ENCODE measurements at places on chromosomes 3 and 15.

- no peak for DNase-seq
Observed at GRCh38 chr3:94794563-94794962, 731.7 kb downstream of the NSUN3 start.

DNA sequence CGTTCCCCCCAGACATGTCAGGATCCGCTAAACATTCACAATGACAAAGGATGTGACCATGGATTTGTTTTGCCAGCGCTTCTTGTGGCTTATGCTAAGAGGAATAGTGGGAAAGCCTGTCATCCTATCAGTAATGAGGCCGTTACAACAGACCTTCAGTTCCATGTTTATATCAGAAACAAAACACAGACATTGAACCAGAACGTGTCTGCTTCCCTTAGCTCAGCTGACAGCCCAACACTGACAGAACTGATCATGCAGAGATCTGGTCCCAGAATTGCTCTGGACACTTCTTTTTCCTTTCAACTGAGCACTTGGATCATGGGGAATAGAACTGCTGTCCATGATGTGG lies 58.3 kb upstream of the MYZAP start:
- no peak for DNase-seq

- DNase-seq = no peak
Observed at GRCh38 chr3:4506559-4507023, 13.4 kb downstream of the ITPR1 start.

- no peak for DNase-seq
Observed at GRCh38 chr15:66875588-66876420, 173.8 kb downstream of the SMAD6 start.

DNA sequence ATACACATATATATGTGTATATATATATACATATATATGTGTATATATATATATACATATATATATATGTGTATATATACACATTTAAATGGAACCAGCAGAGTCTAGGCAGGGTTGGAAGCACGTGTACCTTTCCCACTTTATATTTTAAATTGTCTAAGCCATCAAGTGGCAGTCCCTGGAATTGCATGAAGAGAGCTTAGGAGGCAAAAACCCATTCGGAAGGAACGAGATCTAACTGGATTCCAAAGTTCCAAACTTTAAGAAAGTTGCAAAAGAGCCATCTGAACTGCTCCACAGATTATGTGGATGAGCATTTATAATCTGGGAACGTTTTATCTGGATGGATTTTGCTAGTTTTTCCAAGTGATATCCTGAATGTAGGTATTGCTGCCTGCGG lies 186.5 kb downstream of the FOXP1 start:
- peak; percentile 18 for DNase-seq
